ENCODE measurements at places on chromosomes 5 and 9.

- no peak for DNase-seq
Observed at GRCh38 chr9:117823576-117823975, 119.4 kb downstream of the TLR4 start.

DNA sequence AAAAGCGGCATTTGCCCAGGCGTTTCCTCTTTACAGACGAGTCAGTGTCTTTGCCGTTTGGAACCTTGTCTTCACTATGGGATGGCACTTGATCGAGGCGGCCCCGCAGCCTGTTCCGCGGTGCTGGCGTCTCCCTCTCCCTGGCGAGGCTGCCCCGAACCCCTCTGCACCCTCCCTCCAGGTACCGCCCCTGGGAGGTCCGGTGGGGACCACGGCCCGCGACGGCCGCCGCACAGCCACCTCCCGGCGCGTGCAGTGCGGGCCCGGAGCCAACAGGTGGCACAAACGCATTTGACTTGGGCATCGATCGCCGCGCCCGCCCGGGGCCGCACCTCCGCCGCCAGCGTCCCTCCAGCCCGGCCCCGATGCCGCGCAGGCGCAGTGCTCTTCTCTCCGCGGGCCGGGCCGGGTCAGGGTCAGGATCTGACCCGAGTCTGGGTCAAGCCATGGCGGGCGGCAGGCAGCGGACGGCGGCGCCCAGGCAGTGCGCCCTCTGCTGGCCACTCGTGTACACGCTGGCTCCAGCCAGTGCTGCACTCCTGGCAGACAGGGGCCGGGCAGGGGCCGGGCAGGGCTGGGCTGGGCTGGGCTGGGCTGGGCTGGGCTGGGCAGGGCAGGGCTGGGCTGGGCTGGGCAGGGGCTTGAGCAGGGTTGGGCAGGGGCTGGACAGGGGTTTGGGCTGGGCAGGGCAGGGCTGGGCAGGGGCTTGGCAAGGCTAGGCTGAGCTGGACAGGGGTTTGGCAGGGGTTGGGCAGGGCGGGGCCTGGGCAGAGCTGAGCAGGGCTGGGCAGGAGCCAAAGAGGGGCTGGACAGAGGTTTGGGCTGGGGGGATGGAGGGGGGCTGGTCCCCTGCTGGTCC lies 155.8 kb upstream of the IRX4 start:
- DNase-seq, result no peak

DNA sequence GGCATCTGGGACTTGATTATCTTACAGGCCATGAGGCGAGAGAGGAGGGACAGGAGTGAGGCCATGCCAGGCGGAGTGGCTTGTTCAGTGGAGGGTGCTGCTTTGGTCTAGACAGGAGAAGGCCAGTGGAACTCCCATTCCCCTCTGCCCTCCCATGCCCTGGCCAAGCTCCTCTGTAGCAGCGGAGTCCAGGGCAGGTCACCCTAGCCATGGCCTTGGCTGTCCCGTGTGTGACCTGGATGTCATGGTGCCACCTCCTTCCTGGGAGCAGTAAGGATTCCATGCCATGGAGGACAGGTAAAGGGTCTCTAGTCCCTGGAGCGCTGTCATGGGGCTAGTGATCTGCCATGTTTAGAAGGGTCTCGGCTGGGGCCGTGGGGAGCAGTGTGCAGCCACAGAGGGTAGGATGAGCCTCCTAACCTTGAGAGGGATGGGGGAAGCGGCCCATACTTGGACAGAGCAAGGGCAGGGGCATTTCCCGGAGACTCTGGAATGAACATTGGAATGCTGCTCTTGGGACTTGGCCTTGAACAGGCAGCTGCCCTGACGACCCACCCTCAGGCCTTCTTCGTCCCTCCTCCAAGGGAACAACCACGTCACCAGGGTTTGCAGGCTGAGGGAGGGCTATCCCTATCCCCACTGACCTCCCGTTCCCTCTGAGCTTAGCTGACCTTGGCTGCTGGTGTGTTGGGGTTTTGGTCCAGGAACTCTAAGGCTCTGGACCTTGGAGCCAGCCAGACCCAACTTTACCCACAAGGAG lies 100.4 kb downstream of the DAB2IP start:
- no peak for DNase-seq

- DNase-seq, result no peak
Observed at GRCh38 chr5:4642525-4642924, 497.6 kb upstream of the ADAMTS16 start.

DNA sequence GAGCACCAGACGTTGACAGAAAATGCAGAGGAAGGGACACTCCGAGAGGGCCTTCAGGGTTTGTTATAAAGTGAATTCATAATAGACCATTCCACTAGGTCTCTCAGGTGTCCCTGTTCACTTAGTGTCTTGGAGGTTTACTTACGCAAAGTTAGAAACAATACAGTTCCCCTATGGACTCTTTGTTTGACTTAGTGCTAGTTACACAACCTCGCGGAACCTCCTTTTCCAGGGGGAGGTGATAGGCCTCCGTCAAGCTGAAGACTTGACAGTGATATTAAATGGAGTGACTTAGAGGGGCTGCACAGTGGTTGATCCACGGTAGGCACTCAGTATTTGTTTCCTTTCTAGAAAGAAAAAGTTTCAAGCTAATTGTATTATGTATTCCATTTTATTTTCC lies 1.3 kb downstream of the CCT5 start:
- DNase-seq, result no peak

GRCh38 chr5:54390015-54390414 lies 65.5 kb upstream of the HSPB3 start:
- DNase-seq, result peak; percentile 87

DNA sequence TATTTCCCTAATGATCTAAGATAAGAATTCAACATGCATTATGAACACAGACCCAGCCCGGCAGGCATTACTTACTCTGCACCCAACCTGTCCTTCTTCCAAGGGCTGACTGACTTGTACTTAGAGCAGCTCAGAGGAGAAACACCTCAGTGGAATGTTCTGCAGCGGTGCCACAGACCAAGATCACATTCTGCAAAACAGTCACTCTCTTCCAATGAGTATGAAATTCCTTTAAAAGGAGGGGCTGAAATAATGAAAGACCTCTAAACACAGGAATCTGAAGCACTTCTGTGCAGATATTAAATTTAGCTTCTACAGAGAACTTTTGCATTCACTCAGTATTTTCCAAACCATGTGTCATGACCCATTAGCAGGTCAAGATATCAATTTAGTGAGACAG lies 172.9 kb downstream of the ZDHHC21 start:
- no peak for DNase-seq

GRCh38 chr5:666816-667498 lies 26.2 kb downstream of the TPPP start:
- DNase-seq, result no peak

- peak; percentile 73 for DNase-seq
Observed at GRCh38 chr9:110919609-110920008, 118.7 kb downstream of the LPAR1 start.

- DNase-seq, result no peak
Observed at GRCh38 chr5:119404033-119404432, 48.2 kb downstream of the TNFAIP8 start.

- no peak for DNase-seq
Observed at GRCh38 chr9:120893611-120894307, 16.8 kb upstream of the PHF19 start.
